Progenitor cell of endocrine pancreas (in vitro differentiated cells): ENCODE measurements at places on chromosomes 3 and 15. TPM values are rescaled to one million over a fixed set of nuclear protein-coding genes. Genes with fewer than 3 reads are reported as not detected.

DNA sequence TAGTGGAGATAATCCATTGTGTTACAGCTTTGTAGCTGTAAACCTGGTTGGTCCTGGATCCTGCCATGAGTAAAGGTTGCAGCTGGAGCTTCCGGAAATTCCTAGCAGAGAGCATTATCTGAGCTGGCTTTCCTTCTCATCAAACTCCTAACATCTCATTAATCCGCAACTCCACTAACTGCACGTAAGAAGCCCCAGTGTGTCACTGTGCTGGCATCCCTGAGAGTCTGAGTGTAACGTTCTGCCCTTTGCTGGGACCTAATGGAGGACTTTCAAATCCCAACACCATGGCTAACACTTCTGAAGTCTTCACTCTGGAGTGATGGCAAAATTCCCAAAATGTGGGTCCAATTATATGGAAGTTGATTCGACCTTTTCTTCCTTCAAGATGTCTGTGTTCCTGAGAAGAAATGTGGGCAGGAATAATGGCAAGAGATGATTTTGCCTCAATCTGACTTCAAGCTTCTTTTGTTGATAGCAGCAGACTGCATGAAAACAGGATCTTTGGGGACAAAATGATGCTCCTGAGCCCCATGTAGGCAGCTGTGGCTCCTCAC, 9.6 kb upstream of the TRPM1 start:
- H3K27ac ChIP-seq = no peak overlapping the region
- H3K4me1 ChIP-seq = no peaks in the 10 kb centered on the region
- no peak for DNase-seq

- DNase-seq = no peak
- H3K36me3 ChIP-seq = peaks cover 44% of the 10 kb centered on the region
- H3K27ac ChIP-seq = no peak overlapping the region
- no peak overlapping the region for H3K4me3 ChIP-seq
- H3K27me3 ChIP-seq = no peaks in the 10 kb centered on the region
These were observed 657.2 kb downstream of the MAGI1 start for GRCh38 chr3:65381496-65382010.

DNA sequence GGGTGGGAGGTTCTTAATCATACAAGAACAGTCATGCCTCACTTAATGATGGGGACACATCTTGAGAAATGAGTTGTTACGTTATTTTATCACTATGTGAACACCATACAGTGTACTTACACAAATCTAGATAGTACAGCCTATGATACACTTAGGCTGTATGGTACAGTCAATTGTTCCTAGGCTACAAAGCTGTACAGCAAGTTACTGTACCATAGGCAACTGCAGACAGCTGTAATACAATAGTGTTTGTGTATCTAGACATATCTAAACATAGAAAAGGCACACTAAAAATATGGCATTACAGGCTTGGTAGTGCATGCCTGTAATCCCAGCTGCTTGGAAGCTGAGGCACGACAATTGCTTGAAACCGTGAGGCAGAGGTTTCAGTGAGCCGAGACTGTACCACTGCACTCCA, 55.7 kb upstream of the PLXND1 start:
- peaks cover 27% of the 10 kb centered on the region for H3K4me1 ChIP-seq
- DNase-seq = no peak
- no peak overlapping the region for H3K27ac ChIP-seq
- no peaks in the 10 kb centered on the region for H3K36me3 ChIP-seq
- H3K27me3 ChIP-seq = no peaks in the 10 kb centered on the region

DNA sequence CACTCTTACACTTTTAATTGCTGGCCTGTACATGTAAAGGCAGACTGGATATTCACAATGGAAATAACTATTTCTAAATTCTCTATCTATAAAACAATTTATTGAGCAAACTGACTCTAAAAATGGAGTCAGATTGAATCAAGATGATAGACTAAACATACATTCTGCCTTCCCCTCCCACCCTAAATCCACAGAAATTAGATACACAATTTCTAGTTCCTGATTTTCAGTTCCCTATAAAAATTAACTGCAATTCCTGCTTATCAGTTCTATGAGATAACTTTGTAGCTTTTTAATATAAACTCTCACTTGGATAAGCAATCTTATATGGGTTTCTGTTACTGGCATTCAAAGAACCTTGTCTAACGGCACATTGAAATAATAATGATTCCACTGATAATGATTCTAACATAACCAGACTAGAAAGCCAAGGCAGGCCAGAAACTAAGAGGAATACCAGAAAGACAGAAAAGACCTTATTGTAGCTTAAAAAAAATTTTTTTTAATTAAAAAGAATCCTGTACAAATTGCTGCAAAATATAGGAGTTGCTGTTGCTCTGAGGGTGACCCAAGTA, 33.1 kb downstream of the TBC1D5 start:
- H3K4me3 ChIP-seq = no peak overlapping the region
- no peak overlapping the region for H3K27ac ChIP-seq
- no peak for DNase-seq
- H3K27me3 ChIP-seq = no peaks in the 10 kb centered on the region

GRCh38 chr3:124846189-124846588, 41.0 kb downstream of the ITGB5 start:
- no peak overlapping the region for H3K4me3 ChIP-seq
- peaks cover 19% of the 10 kb centered on the region for H3K36me3 ChIP-seq
- H3K4me1 ChIP-seq = no peaks in the 10 kb centered on the region
- no peak overlapping the region for H3K27ac ChIP-seq

- H3K36me3 ChIP-seq = no peaks in the 10 kb centered on the region
- no peak overlapping the region for H3K27ac ChIP-seq
- DNase-seq = no peak
- H3K4me3 ChIP-seq = no peak overlapping the region
- no peaks in the 10 kb centered on the region for H3K27me3 ChIP-seq
These were observed 96.0 kb downstream of the SPATA16 start for GRCh38 chr3:173044998-173045397.

GRCh38 chr3:110512961-110513360, 558.7 kb upstream of the NECTIN3 start:
- no peaks in the 10 kb centered on the region for H3K27me3 ChIP-seq
- peaks cover 2% of the 10 kb centered on the region for H3K36me3 ChIP-seq
- no peak for DNase-seq
- no peaks in the 10 kb centered on the region for H3K4me1 ChIP-seq
- H3K27ac ChIP-seq = no peak overlapping the region

GRCh38 chr15:74955017-74955416, 1.6 kb downstream of the RPP25 start:
- peaks cover 54% of the 10 kb centered on the region for H3K27me3 ChIP-seq
- peaks cover 6% of the 10 kb centered on the region for H3K4me1 ChIP-seq

- peak; percentile 38 for DNase-seq
- H3K4me1 ChIP-seq = peaks cover 5% of the 10 kb centered on the region
- H3K27me3 ChIP-seq = peaks cover 69% of the 10 kb centered on the region
- no peaks in the 10 kb centered on the region for H3K36me3 ChIP-seq
- no peak overlapping the region for H3K27ac ChIP-seq
- H3K4me3 ChIP-seq = peak overlapping the region; percentile 82
These were observed 588 bp upstream of the VIPR1 start for GRCh38 chr3:42501681-42502428.

DNA sequence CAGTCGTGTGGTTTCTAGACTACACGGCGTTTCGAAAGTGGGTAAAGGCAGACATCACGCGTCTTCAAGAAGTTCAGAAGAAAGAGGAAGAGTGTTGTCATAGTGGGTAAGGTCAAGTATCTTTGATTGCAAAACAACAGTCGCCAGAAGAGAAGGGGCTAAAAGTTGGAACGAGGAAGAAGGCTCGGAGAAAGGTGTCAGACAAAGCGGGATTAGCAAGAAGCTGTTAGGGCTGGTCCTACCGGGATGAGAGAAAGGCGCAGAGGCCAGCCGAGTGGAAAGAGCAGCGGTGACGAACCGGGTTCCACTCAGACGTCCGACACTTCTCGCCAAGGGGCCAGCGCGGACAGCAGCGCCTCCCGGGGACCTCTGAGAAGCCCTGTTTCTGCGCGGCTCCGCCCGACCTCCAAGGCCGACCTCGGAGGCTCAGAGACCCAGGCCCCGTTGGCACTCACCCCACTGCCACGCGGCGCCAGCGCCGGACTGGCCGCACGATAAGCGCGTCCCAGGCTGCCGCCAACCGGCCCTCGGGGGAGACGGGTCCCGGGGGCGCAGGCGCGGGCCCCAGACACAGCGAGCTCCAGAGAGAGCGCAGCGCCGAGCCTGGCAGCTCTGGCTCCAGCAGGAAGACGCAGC, 436 bp downstream of the ADPGK start:
- H3K4me1 ChIP-seq = peaks cover 15% of the 10 kb centered on the region
- peaks cover 2% of the 10 kb centered on the region for H3K36me3 ChIP-seq
- H3K27ac ChIP-seq = peak overlapping the region; percentile 95
- H3K27me3 ChIP-seq = no peaks in the 10 kb centered on the region
- H3K4me3 ChIP-seq = peak overlapping the region; percentile 87
- no peak for DNase-seq

DNA sequence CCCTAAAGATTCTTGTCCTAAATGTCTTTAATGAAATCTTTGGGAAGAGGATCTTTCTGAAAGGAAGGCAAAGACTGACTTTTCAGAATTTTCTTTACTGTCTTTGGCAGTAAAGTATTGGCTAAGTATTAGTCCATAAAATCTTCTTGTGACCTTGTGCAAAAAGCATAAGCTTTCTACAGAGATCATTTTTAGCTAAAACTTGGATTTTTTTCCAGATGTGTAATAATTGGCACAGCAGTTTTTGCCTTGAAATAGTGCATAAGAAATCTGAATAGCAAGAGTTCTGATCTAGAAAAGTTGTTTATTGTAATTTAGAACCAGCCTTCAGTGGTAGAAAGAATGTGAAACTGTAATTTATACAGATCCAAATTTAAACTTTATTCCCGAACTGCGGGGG, 122.8 kb upstream of the CGNL1 start:
- no peaks in the 10 kb centered on the region for H3K27me3 ChIP-seq
- H3K4me3 ChIP-seq = no peak overlapping the region
- H3K36me3 ChIP-seq = peaks cover 24% of the 10 kb centered on the region
- no peak for DNase-seq
- H3K27ac ChIP-seq = no peak overlapping the region
- peaks cover 3% of the 10 kb centered on the region for H3K4me1 ChIP-seq

DNA sequence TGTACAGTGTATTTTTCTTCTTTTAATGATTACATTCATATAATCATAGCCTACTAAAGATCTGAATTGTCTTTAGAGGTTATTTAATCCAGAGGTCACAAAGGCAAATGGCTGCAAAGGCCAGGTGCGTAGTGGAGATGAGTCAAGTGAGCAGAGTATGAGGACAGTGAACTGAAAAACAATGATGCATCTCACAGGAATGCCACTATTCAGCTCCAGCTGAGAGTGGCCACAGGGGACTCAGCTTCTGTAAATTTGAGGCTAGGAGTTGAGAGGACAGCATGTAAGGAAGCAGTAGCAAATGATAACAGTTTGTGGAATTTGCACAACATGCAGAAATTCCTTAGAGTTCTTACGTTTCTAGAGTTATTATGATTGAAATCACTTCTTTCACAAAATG, 50.4 kb downstream of the COL6A5 start:
- H3K4me3 ChIP-seq = no peak overlapping the region
- no peak for DNase-seq
- H3K27me3 ChIP-seq = peaks cover 2% of the 10 kb centered on the region
- no peaks in the 10 kb centered on the region for H3K36me3 ChIP-seq

Gene ATP13A5
- 0.07 and 0.29 TPM in 2 replicates for total RNA-seq

Gene SLC6A11
- 0.19 and 0.22 TPM in 2 replicates for total RNA-seq

Gene GMNC
- total RNA-seq = not detected in 2 replicates

Gene DPPA4
- total RNA-seq = 47.5 and 55.4 TPM in 2 replicates

Gene ATOSA
- total RNA-seq = 56.9 and 61.8 TPM in 2 replicates

Gene RTP1
- total RNA-seq = not detected in 2 replicates

Gene LCTL
- total RNA-seq = 1.5 and 1.8 TPM in 2 replicates
